ENCODE measurements at places on chromosomes 1 and 21.

GRCh38 chr21:23160914-23161313, 2162.7 kb downstream of the NCAM2 start:
- no peak for DNase-seq

- no peak for DNase-seq
These were observed 11.9 kb upstream of the PTCH2 start for GRCh38 chr1:44854970-44855369.

GRCh38 chr1:31444725-31445448, 31.9 kb downstream of the SERINC2 start:
- no peak for DNase-seq

DNA sequence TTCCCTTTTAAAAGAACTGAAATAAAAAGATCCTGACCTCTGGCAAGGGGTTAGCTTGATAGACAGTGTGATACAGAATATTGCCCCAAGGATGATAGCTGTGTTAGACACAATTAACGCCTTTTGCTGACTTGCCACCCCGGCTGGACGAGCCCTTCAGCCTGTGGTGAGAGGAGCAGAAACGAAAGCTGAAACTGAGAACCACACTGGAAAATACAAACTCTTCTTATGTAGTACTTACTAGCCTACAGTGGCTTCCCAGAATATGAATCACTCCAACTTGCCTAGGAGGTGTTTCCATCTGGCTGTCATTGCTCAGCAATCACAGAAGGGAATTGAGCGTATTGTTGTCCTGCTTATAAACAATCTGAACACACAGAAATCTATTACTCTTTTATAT, 22.9 kb downstream of the SAMSN1 start:
- peak; percentile 92 for DNase-seq

DNA sequence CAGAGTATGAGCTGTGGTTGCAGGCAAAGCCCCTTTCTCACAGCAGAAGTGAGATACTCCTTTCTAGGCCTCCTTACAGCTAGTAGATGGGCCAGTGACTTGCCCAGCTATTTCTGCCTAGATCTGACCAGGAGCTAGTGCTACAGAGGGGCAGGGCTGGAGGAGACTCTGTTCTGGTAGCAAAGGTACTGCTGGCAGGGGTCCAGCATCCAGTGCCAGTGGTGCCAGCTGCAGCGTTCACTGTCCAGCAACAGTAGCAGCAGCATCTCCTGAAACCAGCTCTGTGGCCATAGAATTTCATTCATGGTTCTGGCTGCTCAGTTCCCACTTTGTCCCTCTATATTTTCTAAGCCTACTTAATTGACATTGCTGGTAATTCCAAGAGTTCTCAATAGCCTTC, 62.5 kb upstream of the CNN3 start:
- DNase-seq, result no peak

DNA sequence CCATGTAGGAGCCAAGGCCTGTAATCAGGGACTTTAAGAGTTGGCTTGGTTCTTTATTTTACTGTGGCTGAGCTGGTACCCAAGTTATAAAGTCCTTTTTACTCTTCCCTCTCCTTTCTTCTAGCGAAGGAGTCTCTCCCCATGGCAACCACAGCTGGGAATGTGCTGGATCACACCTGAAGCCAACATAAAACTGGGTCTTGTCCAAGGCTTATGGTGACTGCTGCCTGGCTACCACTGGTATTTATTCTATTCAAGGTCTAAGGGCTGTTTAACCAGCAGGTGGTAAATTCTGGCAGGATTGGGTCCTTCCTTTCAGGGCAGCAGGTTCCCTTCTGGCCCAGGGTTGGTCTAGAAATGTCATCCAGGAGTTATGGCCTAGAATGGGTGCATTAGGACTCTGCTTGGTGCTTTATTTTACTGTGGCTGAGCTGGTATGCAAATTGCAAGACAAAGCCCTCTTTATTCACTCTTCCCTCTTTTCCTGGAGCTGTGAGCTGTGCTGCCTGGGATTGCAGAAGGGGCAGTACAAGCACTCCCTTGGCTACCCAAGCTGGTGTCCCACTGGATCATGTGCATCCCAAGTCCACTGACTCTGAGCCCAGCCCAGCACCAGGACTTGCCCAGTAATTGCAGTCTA, 26.6 kb downstream of the SLC22A15 start:
- DNase-seq, result no peak

DNA sequence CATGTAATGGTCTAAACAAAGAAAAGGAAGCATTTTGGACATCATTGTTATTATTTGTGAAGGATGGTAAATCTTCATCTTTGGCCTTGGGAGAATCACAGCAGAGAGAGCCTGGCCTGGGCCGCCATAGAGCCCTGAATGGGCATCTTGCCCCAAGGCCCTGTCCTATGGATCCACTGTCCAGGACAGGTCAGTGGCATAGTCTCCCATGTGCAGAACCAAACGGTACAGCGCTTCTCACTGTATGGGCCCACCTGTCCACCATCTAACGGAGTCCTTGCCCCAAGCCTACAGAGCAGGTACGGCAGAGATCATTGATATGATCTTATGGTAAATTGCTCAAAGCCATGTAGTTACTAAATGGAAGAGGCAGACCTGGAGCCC, 185.7 kb downstream of the FOXD2 start:
- no peak for DNase-seq

- DNase-seq, result peak; percentile 82
These were observed 629 bp downstream of the PGD start for GRCh38 chr1:10399444-10399941.

All from inflammatory macrophage treated with lipopolysaccharide for 4 hours (primary cell).